ENCODE measurements at places on chromosomes 5 and 9.

- DNase-seq, result peak; percentile 79
Observed at GRCh38 chr5:181164076-181164952, 16.9 kb downstream of the OR2V2 start.

- peak; percentile 33 for DNase-seq
Observed at GRCh38 chr9:75170898-75171360, 82.6 kb downstream of the OSTF1 start.

GRCh38 chr9:37983381-37984067 is 79.6 kb upstream of the SLC25A51 start:
- no peak for DNase-seq

- peak; percentile 40 for DNase-seq
Observed at GRCh38 chr5:146052780-146053179, 52.6 kb downstream of the PLAC8L1 start.

DNA sequence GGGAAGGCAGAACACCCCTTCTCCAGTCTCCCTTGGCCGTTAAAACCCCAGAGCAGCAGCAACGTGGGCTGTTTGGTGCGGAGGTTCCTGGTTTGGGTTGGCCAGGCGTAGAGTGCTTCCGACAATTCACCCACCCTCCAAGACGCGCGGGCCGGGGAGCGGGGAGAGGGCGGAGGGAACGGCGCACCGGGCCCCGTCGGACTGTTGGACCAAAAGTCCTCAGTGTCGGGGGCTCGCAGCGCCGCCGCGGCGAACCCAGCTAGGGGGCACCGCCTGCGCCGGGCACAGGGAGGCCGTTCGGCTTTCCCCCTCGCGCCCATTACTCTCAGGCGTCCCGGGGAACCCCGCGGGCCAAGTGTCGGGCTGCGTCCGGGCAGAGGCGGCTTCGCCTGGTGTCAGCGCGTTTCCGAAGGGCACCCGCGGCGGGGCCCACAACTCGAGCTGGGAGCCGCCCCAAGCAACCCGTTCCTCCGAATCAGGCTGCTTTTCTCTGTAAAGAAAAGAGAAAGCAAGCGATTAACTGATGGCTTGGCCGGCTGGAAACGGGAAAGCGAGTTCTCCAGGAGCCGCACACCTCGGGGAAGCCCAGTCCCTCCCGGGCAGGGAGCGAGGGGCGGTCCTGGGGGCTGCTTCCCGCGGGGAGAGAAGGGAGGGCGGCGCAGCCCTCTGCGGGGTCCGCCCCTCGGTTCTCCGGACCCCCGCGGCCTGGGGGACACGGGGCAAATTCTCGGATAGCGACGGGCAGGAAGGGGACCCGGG is 145.5 kb downstream of the ERCC6L2 start:
- DNase-seq, result no peak

DNA sequence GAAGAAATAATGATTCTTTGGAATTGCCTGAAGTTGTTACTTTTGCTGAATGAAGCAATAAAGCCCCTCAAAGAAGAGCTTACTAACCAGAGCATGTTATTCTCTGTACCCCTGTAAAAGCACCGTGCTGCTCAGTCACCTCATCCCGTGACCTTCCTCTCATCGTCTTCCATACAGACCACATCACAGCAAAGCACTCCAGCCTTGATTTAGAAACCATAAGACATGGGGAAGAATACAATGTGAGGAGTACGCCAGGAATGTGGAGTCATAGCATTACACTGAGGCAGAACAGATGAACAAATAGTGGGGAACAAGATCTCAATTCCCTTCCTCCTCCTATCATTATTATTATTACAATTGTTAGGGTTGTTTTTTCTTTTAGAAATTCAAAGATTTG is 49.1 kb downstream of the ERAP1 start:
- DNase-seq, result no peak

- DNase-seq, result no peak
Observed at GRCh38 chr5:82106207-82106606, 134.4 kb downstream of the ATG10 start.

GRCh38 chr5:8953016-8953415 is 592.9 kb downstream of the SEMA5A start:
- DNase-seq, result no peak

GRCh38 chr9:130042885-130043653 is at the start of gene FNBP1:
Gene FNBP1 (minus strand): TSS chr9:130043189. CDS start chr9:130042975, 214 bp downstream.
- DNase-seq, result peak; percentile 43

DNA sequence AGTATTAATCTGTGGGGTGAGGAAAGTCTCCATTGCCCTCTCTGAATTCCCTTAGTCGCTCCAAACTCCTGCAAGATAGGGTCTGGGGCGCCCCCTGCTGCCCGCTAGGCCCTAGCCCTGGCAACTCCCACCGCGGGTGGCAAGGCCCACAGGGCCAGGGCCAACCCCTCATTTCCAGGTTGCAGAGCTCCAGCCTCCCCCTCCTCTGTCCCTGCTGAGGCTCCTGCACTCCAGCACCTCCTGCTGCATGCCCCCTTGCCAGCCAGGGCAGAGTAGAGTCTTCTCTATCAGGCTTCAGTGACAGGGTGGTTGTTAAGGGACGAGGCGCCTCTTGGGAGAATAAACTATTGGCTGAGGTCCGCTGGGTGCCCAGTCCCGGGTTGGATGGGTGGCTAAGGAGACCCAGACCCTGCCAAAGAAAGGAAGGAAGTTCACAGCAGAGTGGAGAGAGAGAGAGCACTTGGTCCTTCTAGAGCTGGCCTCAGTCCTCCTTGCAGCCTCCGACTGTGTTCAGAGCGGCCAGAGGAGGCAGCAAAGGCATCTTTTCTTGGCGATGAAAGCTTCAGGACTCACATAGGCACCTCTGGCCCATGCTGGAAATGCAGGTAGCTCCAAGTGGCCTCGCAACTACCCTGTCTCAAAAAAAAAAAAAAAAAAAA is 45.6 kb downstream of the SAR1B start:
- DNase-seq, result peak; percentile 85

- no peak for DNase-seq
Observed at GRCh38 chr5:9112520-9113291, 433.2 kb downstream of the SEMA5A start.

GRCh38 chr9:104961238-104961637 is 33.3 kb upstream of the ABCA1 start:
- peak; percentile 50 for DNase-seq

DNA sequence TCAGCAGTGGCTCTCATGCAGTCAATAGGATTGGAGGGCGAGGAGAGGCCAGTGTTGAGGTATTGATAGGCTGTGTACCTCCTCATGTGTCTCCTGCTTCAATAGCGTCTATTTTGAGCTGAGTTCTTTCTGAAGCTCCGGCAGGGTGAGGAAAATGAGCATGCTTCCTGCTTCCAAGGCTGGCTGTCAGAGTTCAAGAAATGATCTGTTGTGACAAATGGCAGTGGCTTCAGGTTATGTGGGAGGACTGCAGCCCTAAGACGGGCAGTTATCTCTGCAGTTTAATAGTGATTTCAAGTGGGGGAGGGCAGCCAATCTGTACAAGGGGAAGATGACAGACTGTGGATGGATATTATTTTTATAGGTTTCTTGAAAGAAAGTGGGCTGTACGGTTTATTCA is 54.0 kb upstream of the CXCL14 start:
- no peak for DNase-seq

GRCh38 chr9:23571414-23572104 is 254.5 kb downstream of the ELAVL2 start:
- no peak for DNase-seq

- no peak for DNase-seq
Observed at GRCh38 chr9:99577351-99577750, 244.3 kb upstream of the NR4A3 start.

DNA sequence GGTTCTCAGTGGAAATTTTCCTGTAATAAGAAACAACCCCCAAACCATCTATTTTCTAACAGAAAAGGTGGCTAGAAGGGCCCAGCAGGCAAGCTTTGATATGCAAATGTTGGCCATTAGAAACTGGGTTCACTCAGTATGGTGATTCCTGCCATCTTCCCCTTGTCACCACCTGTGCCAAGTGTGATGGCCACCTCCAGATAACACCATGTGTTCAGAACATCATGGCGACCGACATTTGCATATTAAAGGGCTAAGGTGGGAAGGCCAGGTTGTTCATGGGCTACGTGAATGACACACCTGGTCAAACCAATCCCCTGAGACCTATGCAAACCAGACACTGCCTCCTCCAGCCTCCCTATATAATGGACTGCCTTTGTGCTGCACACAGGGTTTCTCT is 20.4 kb downstream of the FOXE1 start:
- no peak for DNase-seq

- DNase-seq, result no peak
Observed at GRCh38 chr9:130890870-130891687, 5.5 kb downstream of the QRFP start.

DNA sequence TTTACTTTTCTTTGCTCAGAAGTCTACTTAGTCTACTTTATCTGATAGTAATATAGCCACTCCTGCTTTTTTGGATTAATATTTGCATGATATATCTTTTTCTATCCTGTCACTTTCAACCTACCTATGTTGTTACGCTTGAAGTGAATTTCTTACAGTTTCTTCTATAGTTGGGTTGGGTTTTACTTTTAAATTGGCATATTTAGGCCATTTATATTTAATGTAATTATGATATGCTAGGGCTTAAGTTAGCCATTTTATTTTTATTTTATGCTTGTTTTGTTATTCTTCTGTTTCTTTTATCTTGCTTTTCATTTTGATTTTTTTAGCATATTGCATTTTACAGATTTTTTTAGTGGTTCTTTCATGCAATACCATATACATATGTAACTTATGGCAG is 164.7 kb downstream of the AOPEP start:
- no peak for DNase-seq

DNA sequence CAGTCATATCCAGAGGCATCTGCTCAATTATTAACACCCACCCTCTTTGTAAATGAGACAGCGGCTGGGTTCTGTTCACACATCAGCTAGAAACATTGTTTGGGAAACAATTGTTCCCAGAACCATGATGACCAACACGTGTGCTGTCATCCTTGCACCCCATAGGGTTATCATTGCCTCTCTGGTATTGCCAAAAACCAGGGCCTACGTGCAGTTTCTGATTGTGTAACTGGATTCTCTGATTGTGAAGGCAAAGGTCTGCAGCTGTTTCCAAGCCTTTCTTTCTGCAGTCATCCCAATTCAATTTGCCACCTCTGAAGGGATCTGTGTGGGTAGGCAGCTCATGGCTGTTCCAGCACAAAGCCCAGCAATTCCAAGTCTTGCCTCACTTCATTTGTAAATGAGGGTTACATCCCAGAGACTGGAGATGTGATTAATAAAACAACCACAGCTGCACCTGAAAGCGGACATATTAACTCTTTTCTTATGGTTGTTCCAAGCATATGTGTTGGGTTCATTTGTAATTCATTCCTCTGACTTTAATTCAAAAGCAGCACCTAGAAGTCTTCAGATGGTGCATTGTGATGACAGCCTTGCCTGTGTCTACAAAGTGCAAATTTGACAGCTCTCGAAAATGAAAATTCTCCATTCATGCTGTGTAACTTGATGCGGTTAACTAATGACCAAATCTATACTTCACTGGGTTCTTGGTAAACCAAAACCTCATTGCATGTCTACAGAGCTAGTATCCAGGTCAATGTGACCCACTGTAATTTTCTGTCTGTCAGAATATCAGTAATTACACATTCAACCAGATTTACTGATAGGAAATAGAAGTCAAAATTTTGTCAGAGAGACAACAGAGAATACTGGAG is 66.6 kb downstream of the YIPF5 start:
- no peak for DNase-seq

DNA sequence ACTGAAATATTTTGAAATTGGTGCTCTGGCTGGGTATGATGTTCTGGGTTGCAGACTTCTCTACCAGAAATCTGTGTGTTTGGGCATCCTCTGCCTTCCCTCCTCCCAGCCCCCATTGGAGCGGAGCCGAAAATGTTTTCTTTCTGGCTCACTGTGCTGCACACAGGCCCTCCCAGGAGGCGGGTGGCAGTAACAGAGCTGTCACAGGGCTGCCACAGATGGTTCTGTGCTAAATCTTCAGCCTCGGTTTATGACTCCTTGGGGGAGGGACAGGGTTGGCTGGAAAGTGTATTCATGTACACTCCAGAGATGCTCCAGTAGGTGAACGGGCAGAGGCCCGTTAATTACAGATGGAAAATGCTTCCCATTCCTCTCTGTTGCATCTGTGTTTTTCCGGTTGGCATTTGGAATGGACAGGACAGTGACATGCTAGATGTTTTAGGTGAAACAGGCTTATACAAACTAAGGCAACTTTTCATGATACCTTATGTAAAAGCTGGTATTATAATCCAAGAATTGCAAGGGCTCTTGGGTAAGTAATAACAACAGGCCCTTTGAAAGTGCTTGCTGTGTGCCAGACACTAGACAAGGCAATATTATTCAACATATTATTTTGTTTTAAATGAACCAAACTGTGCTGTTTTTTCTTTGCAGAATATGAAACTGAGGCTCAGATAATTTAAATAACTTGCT is 180.2 kb downstream of the ADCY2 start:
- DNase-seq, result no peak

GRCh38 chr5:43017428-43017815 is 22.7 kb downstream of the ANXA2R start:
- peak; percentile 54 for DNase-seq

DNA sequence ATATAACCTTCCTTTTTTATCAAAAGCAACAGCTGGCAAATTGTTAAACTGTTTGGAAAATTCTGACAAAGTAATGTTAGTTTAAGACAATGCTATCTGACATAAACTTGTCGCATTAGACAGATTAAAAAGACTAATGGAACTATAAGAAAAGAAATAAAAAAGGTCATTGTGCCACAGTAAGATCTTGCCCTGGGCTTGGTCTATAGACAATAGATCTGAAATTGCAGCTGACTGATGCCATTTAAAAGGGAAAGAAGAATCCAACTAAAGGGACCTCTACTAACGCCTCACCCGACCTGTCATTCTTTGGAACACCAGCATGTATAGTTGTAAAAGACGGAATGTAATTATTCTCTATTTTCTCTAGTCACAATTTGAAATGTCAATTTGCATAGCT is 644.4 kb upstream of the GRAMD2B start:
- DNase-seq, result no peak

GRCh38 chr5:140145818-140146522 is 20.2 kb downstream of the IGIP start:
- DNase-seq, result peak; percentile 54

DNA sequence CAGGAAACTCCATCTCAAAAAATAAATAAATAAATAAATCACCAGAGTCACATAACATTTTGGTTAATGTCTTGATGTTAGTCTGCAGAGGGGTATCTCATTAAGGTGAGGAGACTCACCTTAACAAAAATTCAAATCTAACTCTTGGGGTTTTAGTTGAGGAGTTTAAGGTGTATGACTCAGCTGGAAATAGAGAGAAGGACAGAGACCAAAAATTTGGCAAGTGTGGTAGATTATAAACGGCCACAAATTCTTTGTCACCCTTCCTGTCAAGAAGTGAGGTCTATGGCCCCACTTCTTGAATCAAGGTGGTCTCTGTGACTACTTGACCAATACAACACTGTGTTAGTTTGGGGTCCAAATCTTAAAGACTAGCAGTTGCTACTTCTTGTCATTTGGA is 60.8 kb downstream of the TTC39B start:
- no peak for DNase-seq

GRCh38 chr5:97037819-97038218 is 101.9 kb downstream of the LNPEP start:
- no peak for DNase-seq

- DNase-seq, result no peak
Observed at GRCh38 chr9:129880654-129881546, 45.6 kb downstream of the USP20 start.

GRCh38 chr5:75054134-75054930 is 2.0 kb upstream of the GCNT4 start:
- DNase-seq, result no peak

GRCh38 chr5:71938895-71939294 is 168.4 kb upstream of the MAP1B start:
- DNase-seq, result no peak

- no peak for DNase-seq
Observed at GRCh38 chr5:166127766-166128570, 2163.5 kb upstream of the WWC1 start.

- no peak for DNase-seq
Observed at GRCh38 chr9:84490842-84491325, 150.3 kb upstream of the SLC28A3 start.

All from hematopoietic multipotent progenitor cell treated with erythropoietin and hydrocortisone succinate and interleukin-3 and kit ligand, for 8 days (in vitro differentiated cells).